ENCODE measurements at places on chromosomes 12 and 14.

- no peak for DNase-seq
These were observed 336.8 kb upstream of the RGS6 start for GRCh38 chr14:71595441-71595840.

- no peak for DNase-seq
These were observed 188.8 kb upstream of the LMNTD1 start for GRCh38 chr12:25741917-25742316.

DNA sequence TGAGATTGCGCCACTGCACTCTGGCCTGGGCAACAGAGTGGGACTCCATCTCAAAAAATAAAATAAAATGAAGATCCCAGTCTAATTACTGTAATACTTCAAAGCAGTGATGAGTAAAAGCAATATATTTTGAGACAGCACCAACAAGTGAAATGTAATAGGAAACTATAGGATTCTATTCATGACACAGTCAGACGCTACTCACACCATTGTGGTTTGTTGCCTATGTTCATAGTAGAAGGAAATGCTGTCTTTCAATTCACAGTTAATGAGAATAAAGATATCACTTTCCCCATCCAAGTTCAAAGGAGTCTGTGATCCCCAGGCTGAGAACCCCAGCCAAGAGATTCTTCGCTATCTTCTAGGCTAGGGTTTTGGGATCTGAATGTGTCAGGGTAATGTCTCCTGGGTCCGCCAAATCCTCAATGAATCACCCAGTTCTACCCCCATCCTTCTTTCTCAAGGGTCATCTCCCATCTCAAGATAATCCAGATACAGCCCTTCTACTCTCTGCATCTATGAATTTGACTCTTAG, 16.6 kb upstream of the DTX1 start:
- peak; percentile 54 for DNase-seq

GRCh38 chr12:4261655-4262054, 11.9 kb upstream of the CCND2 start:
- no peak for DNase-seq

DNA sequence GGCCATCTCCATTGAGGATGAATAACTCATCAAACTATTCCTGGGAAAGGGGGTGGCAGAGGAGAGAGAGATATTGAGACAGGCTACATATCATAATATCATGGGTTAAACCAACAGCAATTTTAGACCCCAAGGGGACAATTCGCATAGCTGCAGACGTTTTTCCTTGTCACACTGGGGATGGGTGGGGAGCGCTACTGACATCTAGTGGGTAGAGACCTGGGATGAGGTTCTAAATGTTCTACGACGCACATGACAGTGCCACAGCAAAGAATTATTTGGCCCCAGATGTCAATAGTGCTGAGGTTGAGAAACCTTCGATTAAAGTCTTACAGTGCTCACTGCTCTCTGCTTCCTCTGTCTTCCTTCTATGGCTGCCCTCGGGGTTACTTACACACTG, 425.6 kb downstream of the NRXN3 start:
- DNase-seq = peak; percentile 2

GRCh38 chr14:79670811-79671210, 540.5 kb downstream of the DIO2 start:
- DNase-seq = no peak

DNA sequence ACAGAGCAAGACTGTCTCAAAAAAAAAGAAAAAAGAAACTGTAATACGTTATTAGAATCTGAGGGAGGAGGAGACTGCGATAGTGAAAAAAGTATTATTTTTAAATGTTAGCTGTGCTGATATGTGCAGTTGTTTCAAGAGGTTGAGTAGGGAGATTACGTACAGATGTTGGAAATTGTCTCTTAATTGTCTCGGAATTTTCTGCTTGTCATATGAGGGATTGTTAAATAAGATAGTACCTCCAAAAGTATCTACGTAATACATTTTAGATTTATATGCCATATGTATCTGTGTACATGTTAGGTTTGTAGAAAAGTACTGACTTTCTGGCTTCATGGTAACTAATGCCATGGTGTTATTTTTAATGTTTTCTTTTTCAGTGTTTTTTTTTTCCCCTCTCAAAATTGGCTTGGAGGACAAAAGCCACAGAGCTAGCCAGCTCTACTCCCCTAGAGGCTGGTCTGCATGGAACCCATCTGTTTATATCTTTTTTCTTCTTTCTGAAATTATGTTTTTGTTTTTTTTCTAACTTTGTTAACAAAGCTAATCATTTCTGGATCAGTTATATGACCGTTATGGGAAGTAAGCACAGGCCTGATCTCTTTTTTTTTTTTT, 3.4 kb downstream of the RIMKLB start:
- no peak for DNase-seq

- DNase-seq = no peak
These were observed 2.1 kb downstream of the IFI27L2 start for GRCh38 chr14:94127330-94127729.

DNA sequence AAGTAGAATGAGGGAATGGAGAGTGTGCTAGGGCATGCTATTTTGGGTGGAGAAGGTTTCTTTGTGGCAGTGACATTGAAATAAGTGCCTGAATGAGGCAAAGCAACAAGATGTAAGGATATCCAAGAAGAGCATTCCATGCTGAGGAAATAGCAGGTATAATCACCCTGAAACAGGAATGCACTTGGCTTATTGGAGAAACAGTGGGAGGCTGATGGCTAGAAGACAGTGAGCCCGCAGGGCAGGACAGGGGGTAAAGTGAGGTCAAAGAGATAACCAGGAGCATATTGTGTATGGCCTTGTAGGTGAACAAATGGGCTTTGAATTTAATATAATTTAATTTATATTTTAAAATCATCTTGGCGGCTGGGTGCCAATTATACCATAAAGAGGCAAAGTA, 877.0 kb downstream of the DIO2 start:
- no peak for DNase-seq

DNA sequence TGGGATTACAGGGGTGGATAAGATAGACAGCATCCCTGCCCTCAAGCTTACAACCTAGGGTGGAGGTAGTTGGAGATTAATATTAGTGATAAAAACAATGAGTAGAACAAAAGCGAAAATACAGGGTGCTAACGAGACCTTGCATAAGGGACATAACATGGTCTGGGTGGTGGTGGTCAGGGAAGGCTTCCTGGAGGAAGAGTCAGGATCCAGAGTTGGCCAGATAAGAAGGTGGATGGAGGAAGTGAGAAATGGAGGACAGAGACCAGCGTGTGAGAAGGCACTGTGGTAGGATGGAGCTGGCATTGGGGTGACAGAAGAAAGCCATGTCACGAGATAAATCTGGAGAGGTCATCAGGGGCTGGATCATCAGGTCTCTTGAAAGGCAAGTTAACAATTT, 19.2 kb downstream of the NOS1 start:
- DNase-seq = no peak

GRCh38 chr14:65318636-65319506, 93.7 kb upstream of the FUT8 start:
- DNase-seq = no peak

- no peak for DNase-seq
These were observed 49.9 kb downstream of the SSH1 start for GRCh38 chr12:108807476-108807875.

DNA sequence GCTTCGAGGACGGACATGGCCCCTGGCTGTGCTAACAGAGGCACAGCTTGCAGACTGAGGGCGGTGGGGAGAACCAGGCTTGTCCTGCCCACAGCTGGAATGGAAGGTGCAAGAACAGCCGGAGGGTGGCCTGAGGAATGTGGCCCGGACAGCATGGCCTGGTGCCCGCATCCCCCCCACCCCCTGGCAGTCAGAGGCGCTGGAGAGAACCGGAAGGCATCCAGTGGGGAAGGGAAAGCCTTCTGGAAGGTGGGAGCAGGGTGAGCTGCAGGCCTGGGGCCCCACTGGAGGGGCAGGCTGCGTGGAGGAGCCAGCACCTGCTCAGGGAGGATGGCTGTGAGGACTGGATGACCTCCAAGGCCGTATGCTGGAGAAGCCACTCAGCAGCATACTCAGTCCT, 8.1 kb upstream of the CYP46A1 start:
- no peak for DNase-seq

DNA sequence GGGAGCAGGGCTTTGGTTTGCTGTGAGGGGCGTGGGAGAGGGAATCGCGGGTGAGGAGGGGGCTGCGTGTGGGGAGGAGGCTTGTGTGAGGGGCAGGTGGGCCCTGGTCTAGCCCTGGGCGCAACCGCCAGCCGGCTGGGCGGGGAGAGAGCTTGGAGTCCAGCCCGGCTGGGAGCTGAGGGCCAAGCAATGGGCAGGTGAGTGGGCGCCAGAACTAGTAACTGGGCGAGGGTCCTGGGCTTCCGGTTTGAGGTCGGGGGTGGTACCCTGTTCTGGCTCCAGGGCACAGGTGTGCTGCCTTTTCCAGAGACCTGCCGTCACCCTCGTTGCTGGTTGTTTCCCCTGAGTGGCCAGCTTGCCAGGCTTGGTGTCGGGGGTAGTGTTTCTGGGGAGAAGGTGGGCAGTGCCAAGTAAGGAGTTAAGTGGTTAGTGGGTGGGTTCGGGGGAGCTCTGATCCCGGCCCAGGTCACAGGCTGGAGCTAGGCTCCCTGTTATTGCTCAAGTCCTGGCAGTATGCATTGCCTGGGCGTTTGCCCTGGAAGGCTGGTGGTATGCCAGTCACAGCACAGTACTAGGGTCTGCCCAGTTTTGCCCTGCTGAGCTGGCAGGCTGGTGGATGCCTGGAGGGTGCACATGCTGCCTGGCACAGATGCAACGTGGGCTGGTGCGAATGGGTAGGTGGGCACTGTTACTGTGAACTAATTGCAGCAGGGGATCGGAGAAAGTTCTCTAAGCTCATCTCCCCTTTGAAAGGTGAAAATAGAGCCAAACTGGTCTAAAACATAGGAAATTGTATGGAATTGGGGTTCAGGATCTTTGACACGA, 683 bp downstream of the CIPC start:
- DNase-seq = no peak

DNA sequence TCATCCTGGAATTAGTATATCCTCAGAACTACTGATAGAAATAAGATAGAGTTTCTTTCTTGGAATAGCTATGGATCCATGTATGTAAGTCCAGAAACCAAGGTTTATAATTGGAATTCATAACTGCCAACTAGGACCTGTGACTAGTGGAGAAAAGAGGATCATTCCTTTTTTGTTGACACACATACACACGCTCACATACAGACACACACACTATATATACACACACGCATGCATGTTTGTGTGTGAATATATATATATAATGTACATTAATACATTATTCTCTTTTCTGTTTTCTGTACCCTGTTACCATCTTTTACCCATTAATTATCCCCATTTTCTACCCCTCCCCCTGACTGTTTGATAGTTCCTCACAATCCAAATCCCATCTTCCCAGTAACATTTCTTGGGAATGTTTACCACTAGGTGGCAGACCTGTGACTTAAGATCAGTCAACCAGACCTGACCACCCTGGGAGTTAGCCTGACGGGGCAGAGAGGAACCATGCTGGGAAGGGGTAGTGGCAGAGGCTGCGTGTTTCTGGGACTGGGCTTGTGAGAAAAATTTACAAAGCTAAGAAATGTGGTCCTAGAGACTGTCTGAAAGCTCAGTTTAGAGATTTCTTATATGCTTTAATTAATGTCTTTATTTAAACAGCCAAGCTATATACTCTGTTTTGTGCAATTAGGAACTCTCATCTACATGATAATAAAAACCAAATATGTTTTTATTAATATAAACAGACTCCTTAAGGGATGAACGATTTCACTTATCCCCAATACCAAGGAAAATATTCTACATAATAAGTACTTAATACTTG, 308.0 kb downstream of the PPFIA2 start:
- DNase-seq = peak; percentile 43

DNA sequence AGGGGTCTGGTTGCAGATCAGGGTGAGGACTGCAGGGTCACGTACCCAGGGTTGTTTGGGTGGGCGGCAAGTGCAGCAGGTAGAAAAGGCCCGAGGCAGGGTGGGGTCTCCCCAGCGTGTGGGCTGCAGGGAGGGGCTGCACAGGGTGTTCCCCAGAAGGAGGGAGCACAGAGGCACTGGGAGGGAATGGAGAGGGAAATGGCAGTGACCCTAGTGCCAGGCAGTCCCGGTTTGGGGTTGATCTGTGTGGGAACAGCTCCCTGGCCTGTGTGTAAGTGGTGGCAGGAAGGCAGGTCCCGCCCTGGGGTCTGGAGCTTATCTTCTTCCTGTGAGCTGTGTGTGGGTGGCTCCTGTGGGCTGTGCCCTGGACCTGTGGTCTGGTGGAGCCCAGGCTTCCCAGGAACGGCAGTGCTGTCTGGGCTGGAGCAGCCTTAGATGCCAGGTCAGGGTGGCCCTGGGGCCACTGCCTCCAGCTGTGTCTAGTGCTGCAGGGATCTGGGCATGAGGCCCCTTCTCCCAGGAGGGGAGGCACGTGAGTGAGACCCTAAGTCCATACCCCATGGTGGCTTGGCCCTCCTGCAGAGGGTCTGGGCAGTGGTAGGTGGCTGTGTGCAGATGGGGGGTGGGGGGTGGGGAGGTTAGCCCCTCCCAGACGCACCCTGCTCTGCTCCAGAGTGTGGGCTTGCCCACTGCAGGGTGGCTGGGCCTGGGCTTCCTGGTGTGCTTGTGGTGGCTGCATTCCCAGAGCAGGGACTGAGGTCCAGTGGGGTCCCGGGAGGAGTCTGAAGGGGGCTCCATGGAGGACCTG, 363.5 kb downstream of the TMEM121 start:
- DNase-seq = no peak

- no peak for DNase-seq
These were observed 7.8 kb downstream of the CTDSP2 start for GRCh38 chr12:57838594-57839302.

GRCh38 chr14:79074510-79074909, 904.3 kb downstream of the NRXN3 start:
- peak; percentile 19 for DNase-seq

GRCh38 chr14:22554498-22555383, 34.3 kb downstream of the DAD1 start:
- no peak for DNase-seq

- DNase-seq = peak; percentile 15
These were observed 15.8 kb upstream of the PTPRR start for GRCh38 chr12:70936203-70936813.

DNA sequence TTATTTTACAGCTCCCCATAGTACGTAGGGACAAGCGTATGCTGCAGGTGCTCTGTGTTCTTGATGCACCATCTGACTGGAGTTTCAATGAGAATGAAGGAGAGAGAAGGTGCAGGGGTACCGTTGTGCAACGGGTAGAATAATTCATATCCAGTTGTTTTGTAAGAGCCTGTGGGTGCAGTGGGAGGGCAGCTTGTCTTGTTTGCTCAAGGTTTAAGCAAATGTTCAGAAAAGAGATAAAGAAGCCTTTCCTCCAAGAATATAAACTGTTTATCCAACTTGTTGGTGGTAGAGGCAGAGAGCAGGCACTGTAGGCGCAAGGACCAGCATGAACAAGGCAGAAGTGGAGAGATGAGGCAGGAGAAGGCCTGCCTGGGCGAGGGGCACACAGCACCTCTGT, 64.2 kb downstream of the ADCK1 start:
- DNase-seq = no peak

DNA sequence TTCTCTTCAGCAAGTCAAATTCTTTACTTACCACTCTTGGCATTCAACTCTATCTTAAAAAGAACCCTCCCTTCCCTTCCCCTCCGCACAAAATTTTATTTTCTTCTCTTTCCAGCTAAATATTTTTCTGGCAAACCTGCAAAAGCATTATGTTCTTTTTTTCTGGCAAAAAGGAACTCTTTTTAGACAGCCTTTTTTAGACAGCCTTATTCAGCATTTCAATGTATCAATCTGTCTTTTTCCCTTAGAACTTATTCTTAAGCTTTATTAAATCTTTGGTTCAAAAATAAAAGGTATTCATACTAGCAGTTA, 50.5 kb downstream of the SPTLC2 start:
- DNase-seq = no peak

- peak; percentile 73 for DNase-seq
These were observed 707 bp downstream of the G2E3 start for GRCh38 chr14:30559638-30560091.

GRCh38 chr12:38586789-38587188, 270.2 kb downstream of the ALG10B start:
- DNase-seq = no peak

- no peak for DNase-seq
These were observed 118.5 kb downstream of the GLT1D1 start for GRCh38 chr12:128971802-128972201.

All from LHCN-M2 (cell line).